ENCODE measurements at places on chromosomes 6 and 20.

GRCh38 chr6:75932067-75932466 lies 140.4 kb downstream of the IMPG1 start:
- no peak for DNase-seq

- DNase-seq, result no peak
Measured at GRCh38 chr6:101417900-101418299, 24.4 kb downstream of the GRIK2 start.

GRCh38 chr20:61556673-61557072 lies 304.6 kb downstream of the CDH4 start:
- no peak for DNase-seq

DNA sequence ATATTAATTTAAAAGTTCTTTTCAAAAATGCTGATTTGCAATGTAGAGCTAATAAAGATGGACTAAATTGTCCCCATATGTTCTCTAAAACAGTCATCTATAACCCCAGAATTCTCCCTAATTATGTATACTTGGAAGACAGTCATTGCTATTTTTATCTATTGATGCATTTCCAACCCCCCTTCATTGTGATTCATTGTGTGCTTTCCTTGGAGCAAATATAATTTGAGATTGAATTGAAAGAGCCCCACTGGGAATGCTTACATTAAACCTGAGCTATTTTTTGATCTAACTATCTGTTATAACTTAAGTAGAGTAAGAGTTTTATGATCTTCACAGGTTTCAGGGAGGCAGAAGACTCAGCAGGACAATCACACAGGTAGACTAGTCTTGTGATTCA lies 73.7 kb upstream of the PTCHD4 start:
- no peak for DNase-seq

- no peak for DNase-seq
Measured at GRCh38 chr6:129621252-129621651, 88.7 kb downstream of the ARHGAP18 start.

DNA sequence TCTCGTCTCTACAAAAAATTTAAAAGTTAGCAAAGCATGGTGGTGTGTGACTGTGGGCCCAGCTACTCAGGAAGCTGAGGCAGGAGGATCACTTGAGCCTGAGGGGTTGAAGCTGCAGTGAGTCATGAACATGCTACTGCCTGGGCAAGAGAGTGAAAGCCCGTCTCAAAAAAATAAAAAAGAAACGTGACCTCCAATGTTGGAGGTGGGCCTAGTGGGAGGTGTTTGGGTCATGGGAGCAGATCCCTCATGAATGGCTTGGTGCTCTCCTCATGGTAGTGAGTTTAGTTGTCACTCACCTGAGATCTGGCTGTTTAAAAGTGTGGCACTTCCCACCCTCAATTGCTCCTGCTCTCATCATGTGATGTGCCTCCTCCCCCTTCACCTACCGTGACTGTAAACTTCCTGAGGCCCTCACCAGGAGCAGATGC lies 24.3 kb downstream of the RBL1 start:
- no peak for DNase-seq

DNA sequence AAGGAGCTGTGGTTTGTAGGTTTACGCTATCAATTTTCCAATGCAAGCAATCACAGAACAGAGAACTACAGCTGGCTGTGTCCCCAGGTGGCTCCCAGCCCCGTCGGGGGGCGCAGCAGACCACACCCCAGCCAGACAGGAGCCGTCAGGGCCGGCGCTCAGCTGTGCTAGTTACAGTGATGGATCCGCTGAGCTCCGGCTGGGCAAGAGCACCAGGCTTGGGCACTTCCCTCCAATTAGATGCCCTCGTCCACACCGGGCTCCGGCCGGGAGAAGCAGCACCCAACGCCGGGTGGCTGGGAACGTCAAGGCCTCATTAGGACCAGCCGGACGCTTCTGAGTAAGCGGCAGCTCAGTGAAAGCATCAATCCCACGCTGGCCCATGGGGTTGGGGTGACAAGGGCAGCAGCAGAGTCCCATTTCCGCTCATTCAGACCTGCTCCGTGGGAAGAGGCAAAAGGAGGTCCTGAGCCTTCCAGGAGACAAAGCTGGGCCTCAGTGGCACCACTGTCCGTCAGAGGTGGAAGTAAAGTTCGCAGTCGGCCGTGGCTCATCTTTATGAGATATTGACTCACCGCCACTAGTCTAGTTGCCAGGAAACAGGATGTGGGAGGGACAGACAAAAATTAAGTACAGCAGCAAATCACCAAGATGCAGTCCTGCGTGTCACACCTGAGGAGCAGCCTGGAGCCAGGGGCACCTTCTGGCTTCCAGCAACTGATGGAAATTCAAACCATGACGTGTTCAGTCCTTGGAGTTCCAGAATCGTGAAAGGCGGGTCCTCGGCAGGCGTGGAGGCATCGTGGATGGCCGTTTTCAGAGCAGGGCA lies 164.1 kb downstream of the TAF4 start:
- DNase-seq, result no peak

- DNase-seq, result no peak
Measured at GRCh38 chr20:58106143-58106750, 122.2 kb downstream of the ANKRD60 start.
